ENCODE measurements at places on chromosomes 5 and 9.

- DNase-seq, result no peak
These were observed 611.2 kb upstream of the ZNF608 start for GRCh38 chr5:125357660-125358059.

- no peak for DNase-seq
These were observed 23.1 kb upstream of the ACOT12 start for GRCh38 chr5:81417052-81417451.

GRCh38 chr5:126483156-126483555 is 59.9 kb downstream of the GRAMD2B start:
- no peak for DNase-seq

DNA sequence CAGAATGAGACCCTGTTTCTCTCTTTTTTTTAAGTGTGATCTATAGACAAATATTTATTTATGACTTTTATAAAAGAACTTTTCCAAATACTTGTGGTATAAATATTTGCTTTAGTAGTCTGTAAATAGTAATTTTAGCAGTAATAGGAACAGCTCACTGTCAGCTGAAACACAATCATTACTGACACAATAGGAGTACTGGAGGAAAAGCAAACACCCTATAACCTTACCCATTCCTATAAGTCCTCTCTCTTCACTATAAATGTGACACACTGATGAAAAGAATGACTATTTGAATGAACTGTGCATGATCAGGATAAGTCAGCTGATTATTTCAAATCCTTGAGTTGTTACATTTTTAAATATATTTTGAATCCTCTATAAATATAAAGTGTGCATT is 72.4 kb downstream of the CDH12 start:
- no peak for DNase-seq

- no peak for DNase-seq
These were observed 1231.9 kb upstream of the C9orf72 start for GRCh38 chr9:28805197-28805596.

DNA sequence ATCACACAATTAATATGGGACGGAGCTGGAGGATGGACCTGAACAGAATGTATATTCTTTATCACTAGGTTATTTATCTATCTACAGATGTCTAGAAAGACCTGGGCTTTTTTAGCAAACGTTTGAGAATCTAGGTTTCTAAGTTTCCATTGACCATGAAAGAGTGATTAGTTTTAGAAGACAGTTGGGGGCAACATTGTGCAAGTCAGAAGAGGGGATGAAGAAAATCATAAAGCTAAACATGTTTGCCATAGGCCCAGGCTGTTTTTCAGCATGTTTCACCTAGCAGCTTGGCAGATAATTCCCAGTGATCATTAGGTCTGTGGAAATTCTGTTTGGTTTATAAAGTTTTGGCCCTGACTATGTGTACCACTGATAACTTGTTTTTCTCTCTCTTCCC is 44.1 kb upstream of the CDKN2B start:
- DNase-seq, result no peak

GRCh38 chr9:99660191-99660636 is 161.5 kb upstream of the NR4A3 start:
- DNase-seq, result no peak

- no peak for DNase-seq
These were observed 296.9 kb downstream of the FAM170A start for GRCh38 chr5:119926301-119926700.

GRCh38 chr9:98974106-98974505 is 30.4 kb downstream of the COL15A1 start:
- DNase-seq, result no peak

GRCh38 chr5:173468821-173469251 is 140.6 kb upstream of the STC2 start:
- no peak for DNase-seq

- no peak for DNase-seq
These were observed 52.6 kb upstream of the CXCL14 start for GRCh38 chr5:135631391-135631790.
